ENCODE measurements at places on chromosomes 13 and 19.

- DNase-seq = no peak
These were observed 3.1 kb downstream of the ATP12A start for GRCh38 chr13:24683351-24683750.

DNA sequence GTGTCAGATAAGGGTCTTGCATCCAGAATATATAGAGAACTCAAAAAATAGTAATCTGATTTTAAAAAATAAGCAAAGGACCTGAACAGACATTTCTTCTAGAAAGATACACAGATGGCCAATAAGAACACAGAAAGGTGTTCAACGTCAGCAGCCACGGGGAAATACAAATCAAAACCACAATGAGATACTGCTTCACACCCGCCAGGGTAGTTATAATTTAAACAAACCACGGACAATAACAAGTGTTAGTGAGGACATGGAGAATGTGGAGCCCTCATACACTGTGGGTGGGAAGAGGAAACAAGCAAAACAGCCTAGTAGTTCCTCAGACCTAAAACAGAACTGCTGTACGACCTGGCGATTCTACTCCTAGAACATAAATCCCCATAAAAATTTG, 26.7 kb upstream of the NAPA start:
- DNase-seq = no peak

DNA sequence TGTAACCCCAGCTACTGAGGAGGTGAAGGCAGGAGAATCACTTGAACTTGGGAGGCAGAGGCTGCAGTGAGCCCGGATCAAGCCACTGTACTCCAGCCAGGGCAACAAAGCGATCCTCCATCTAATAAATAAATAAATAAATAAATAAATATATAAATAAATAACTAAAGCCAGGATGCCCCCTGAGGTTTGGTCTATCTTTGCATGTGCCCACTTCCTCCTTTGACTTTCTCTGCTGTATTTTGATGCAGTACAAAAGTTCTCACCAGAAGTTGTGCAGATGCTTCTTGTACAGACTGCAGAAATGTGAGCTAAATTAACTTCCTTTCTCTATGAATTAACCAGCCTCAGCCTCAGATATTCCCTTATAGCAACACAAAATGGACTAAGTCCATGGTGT, 6.5 kb upstream of the N4BP2L2 start:
- DNase-seq = no peak

GRCh38 chr19:6021878-6022569, 44.1 kb upstream of the RANBP3 start:
- peak; percentile 72 for DNase-seq

DNA sequence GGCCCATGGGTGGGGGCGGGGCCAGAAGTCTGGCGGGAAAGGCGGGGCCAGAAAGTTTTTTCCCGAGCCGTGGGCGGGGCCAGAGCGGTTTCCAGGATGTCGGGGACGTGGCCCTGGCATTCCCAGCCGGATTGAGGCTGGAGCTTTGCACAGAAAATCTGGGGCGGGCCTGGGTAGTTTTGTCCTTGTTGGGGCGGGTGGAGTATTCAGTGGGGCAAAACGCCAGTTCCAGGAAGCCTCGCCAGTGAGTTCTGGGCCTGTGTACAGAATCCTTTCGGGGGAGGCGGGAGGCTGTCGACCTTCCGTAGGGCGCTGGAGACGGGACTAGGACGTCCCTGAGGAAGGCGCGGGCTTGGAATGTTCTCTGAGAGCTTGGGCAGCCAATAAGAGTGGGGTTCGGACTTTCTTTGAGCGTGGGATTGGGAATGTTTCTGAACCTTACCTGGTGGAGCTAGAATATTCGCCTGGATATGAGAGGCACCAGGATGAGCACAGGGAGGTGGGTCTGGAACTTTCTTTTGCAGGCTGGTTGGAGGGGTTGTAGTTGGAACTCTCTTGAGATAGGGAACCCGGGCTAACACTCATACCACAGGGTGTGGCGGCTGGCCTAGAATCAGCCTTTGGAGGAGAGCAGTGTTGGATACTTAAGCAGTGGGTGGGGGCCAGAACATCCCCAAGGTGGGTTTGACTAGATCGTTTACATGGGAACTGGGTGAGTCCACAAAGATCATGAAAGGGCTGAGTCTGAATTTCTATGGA, 1.3 kb downstream of the CCDC9 start:
- peak; percentile 30 for DNase-seq

- no peak for DNase-seq
These were observed 6.6 kb downstream of the ANKRD10 start for GRCh38 chr13:110907951-110908898.

DNA sequence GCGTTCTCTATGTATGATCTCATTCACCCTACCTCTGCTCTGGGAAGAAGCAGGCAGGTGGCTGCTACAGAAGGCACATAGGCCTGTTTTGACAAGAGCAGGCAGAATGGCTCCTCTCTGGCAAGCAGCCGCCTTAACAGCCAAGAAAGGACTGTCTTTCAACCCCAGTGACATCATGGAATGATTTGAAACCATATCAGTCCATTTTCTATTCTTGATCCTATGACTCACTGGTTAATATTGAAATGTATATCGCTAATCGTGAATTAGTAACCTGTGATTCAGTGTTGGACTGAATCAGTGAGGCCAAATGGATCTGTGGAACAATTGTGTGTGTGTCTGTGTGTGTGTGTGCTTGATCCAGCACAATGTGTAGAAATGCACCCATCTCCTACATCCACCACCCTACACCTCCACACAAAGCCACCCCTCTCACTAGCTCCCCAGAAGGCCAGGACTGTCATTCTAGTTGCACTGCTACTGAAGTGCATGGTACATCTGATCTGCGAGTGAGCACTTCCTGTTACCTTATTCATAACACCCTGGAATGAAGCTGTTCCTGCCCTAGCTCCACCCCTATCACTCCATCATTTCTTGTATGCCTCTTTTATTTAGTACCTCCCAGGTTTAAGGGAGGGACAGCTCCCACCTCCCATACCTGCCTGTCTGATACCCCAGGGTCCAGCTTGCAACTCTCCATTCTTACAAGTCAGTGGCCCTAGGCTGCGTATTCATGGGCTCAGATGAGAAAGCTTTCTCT, 460.0 kb downstream of the FOXO1 start:
- DNase-seq = no peak

DNA sequence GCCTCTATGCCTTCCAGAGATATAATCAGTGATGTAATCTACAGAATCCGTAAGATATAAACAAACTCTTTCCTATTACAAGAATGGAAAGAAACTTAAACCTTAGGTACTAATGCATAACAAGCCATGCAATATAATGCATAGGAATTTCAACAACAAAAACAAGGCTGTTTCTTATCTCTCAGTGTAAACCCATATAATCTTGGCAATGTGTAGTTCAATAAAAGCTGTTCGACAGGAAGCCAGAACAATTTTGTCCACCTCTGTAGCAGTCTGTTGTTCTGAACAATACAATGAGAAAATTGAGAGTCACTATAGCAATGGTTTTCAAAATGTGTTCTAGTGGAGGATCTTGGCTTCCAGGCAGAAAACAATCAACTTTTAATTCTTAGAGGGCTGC, 111.5 kb upstream of the FREM2 start:
- no peak for DNase-seq

DNA sequence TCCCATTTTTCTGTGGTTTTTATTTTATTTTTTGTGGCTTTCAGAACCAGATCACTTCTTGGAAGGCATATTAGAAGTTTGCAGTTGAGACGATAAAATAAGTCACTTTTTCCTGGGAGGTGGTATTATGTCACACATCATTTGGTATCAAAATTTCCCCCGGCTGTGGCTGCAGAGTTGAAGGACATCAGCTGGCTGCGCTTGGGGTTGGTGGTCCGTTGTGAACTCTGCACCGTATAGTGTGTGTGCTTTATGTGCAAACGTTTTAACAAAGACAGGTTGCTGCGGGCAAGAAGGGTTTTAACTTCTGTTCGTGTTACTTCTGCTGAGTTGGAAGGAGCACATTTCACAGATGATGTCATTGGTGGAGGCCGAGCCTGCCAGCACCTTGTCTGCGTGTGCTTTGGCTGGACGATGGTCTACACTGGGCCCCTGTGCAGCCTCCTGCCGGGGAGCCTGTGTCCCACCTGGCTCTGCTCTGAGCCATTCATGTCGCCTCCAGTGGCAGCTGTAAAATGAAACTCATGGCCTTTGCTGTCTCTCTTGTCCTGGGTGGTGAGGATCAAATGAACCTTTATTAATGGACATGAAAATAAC, 9.6 kb downstream of the ATP11A start:
- DNase-seq = no peak

GRCh38 chr13:77079902-77080413, 53.0 kb upstream of the FBXL3 start:
- DNase-seq = no peak

DNA sequence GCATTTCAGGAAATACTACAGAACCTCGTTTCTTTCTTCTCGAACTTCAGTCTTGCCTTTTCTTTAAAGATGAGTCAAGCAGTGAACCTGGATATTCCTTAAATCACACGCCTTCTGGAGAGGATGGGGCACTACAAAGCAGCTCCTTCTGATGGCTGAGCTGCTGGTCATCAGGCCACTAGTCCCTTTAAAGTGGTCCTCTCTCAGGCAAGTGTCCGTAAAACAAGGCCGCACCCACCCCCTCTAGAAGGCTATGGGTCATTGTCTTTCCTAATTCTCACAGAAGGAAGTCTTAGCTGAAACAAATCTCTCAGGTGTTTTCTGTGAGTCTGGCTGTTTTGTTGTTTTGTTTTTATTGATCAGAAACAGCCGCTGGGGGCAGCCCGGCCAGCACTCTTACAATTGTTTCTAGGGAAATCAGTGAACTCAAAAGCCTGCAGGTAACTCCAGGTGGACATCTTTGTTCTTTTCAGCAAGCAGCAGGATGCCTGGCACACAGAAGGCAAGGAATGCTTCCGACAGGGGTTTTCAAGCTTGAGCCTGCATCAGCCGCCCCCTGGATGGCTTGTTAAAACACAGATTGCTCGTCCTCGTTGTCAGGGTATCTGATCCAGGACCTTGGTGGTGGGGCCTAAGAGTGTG, 45.4 kb downstream of the MBNL2 start:
- no peak for DNase-seq

- DNase-seq = no peak
These were observed 665 bp downstream of the ZNF347 start for GRCh38 chr19:53158119-53158656.

DNA sequence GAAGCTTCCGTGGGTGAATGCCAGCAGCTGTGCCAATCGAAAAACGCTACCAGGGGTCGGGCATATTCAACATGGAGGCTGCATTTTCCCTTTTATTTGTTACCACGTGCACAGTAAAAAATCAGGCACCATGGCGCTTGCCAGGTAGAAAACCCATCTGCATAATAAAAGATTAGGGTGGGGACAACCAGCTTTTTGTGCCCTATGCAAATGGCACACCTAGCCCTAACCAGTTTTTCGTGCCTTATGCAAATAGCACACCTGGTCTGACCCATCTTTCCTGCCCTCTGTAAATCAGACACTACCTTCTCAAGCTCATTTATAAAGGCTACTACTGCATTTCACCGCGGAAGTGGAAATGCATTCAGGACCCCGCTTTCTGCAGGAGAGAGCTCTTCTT, 62.1 kb upstream of the FREM2 start:
- no peak for DNase-seq

- no peak for DNase-seq
These were observed 266.3 kb downstream of the DNAJC15 start for GRCh38 chr13:43289470-43290255.

DNA sequence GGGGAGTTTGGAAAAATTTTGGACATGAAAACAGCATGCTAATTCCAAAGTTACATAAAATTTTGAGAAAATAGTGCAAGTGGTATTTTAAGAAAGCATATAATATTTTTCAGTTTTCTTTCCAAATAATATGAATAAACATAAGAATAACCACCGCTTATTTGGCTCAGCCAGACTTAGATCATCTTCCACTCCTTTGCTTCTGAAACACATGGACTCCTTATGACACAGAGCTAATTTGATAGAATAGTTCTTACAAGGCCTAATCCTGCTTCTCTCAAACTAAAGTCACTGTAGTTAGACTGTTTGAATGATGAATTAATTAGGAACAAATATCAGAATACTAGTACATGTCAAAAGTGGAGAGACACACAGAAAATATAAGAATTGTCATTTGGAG, 165.5 kb downstream of the POSTN start:
- no peak for DNase-seq

GRCh38 chr13:66037096-66037495, 1193.0 kb downstream of the PCDH9 start:
- no peak for DNase-seq

DNA sequence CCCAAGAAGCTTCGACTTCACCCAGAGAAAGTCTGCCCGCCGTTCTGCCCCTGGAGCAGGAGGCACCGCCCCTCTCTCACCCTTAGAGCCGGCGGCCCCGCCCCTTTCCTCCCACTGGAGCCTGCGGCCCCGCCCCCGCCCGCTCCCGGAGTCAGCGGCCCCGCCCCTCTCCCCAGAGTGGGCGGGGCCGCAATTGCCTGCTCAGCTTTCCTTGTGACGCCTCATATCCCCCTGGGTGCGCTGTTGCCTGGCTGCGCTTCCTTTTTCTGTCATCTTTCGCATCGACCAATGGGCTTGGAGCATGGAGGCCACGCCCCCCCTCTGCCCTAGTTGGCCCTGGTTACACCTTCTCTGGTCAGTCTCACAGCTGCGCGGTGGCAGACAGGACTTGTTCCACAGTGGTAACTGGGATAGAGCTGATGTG, 38.2 kb upstream of the ZNF492 start:
- DNase-seq = no peak

DNA sequence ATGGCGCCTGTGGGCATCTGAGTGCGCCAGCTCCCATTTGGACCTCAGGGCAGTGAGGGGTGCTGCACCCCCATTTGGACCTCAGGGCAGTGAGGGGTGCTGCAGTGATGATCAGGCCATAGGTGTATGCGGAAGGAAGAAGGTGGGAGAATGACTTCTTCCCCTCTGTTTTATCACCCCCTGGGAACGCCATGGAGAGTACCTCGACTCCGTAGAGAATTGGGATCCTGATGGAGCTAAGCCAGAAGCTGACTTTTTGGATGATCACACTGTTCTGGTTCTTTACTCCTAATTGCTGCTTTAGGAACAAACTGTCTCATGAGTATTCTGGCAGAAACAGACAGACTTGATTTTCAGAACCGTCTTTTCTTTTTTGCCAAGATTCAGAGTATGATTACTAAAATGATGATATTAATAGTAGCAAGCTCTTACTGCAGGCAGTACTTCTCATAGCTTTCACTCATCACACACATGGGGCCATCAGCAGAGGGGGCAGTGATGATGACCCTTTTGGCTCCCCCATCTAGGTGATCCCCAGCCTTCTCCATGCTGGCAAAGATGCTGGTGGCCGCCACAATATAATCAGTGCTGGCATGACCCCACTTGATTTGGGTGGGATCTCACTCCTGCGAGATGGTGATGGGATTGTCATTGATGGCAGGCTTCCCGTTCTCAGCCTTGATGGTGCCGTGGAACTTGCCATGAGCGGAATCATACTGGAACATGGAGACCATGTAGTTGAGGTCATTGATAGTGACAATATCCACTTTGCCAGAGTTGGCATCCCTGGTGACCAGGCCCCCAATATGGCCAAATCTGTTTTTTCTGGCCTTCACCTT, 10.3 kb upstream of the UBAC2 start:
- no peak for DNase-seq

DNA sequence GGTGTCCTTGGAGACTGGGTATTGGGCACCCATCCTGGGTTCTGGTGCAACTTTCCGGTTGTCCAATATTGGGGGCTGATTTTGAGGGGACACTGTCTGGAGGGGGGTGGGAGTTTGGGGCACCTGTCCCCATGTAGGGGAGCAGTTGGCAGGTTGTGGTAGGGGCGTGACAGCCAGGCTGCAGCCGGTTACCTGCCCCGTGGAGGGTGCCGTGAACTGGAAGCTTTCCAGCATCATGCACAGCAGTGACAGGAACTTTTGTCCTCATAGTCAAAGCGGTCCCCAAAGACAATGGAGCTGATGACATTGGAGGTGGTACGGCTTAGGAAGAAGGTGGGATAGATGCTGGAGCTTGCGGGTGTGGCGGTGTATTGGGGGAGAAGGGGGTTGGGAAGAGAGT, 34.3 kb downstream of the CYP2B6 start:
- DNase-seq = no peak
